ENCODE measurements at places on chromosomes 16 and 17. TPM values are rescaled to one million over a fixed set of nuclear protein-coding genes. Genes with fewer than 3 reads are reported as not detected.
A peak's percentile ranks its signal among the peaks of the same experiment; 100 is the strongest.

The SLC12A3 gene
- not detected for total RNA-seq

GRCh38 chr17:77408284-77408683 is 267.5 kb downstream of the SEC14L1 start:
- no peak for DNase-seq

The TMC7 gene
- total RNA-seq = 3.3 TPM

- DNase-seq = no peak
Observed at GRCh38 chr16:730666-731509, 4.0 kb downstream of the HAGHL start.

- DNase-seq = no peak
Observed at GRCh38 chr16:29993191-29993902, 2.1 kb downstream of the HIRIP3 start.

GRCh38 chr17:27532269-27533263 is 76.3 kb downstream of the KSR1 start:
- peak; percentile 93 for DNase-seq

DNA sequence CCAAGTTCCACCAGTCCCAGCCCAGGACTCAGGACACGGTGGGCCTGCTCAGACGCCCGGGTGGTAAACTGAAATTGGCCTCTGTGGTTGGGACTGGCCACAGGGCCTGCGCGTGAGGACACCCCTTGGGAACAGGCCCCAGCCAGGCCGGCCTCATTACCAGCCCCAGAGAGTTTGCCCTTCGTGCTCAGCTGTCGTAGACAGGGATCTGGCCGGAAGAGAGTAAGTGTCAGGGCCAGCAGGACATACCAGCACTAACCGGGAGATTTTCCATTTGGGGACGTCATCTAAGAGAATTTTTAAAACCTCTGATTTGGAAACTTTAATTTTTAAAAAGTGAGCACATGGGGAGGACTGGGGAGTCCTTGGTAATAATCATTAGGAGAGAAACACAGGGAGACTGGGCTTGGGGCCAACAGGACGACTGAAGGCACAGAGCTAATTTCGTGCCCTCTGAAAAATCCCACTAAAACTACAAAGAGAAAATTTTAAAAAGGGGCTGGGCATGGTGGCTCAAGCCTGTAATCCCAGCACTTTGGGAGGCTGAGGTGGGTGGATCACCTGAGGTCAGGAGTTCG is 2.4 kb upstream of the RBFOX3 start:
- peak; percentile 11 for DNase-seq
